ENCODE measurements at places on chromosomes 5 and 9.

DNA sequence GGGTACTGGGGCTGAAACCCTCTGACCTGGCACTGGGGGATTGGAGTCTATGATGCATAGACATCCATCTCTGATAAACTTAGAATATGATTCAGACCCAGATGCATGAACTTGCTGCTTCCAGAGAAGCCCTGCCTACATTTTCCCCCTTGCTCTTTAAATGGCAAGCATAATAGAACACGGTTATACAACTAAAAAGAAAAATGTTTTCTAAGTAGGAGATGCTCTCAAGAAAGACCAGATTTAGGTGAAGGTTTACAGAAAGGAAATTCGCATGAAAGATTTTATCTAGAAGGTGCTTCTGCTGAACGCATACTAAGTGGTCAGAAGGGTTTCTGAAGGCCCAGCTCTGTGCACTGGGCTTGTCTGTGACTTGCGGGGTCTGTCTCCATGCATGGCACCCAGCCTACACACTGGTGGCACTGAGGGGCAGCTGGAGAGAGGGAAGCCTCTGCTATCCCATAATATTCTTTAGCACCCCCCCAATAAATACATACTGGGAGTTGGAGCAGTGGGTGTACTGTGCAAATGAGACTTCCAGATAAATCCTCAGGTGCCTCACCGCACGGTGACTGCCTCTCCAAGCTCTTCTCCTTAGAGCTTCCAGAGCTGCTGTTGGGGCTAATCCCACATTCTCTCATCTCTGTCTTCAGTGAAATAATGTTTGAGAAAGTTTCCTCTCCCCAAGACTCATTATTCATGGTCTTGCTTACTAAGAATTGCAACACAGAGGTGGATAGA lies 114.6 kb downstream of the FSTL4 start:
- DNase-seq = no peak

GRCh38 chr5:167947306-167947705 lies 344.1 kb upstream of the WWC1 start:
- DNase-seq = no peak

DNA sequence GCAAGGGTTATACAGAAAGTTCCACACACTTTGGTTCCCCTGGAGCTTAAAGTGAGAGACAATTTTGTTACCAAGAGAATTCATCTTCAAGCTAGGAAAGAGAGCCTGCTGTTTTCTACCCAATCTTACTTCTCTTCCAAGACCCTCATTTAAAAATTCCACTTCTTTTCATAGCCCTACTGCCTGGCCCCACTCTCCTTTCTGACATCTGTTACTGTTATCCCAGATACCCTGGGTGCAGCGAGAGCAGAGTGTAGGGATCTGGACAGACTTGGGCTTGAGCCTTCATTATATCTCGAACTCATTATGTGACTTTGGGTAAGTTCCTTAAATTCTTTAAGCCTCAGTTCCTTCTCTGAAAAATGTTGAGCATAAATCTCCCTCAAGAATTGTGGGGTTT lies 263.1 kb downstream of the ASTN2 start:
- DNase-seq = no peak

DNA sequence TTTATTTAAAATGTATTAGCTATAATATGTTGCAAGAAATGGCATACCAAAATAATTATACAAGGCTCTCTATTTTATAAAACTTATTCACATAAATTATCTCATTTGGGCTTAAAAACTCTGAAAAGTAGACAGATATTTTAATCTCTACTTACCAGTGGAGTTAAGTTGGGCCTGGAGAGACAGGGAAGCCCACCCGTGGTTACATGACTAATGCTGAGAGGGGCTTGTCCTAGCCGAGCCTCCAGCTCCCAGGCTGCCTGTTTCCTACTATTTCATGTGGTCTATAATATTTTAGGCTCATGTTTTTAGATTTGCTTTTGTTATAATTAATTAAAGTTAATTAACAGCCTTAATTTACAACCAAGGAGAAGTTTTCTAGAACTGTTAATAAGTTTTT lies 20.9 kb upstream of the ASPN start:
- no peak for DNase-seq

GRCh38 chr5:56640763-56641406 lies 174.5 kb upstream of the MAP3K1 start:
- DNase-seq = no peak

DNA sequence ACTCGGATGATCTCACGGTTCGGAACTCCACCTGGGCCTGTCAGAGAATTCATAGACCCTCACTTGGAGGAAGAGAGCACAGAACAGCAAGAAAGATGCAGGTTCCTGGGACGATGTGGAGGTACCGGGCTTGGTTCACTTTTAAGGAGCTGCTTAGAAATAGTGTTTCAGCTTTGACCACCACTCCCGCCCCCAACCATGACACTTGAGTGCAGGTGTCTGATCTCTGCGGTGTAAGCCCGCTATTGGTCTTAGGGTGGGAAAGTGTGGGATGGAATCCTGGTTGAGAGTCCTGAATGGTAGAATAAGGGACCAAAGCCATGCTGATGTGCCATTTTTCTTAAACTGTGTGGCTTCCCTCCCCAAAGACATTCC lies 97.2 kb upstream of the LMX1B start:
- DNase-seq = no peak

- no peak for DNase-seq
Observed at GRCh38 chr5:52883110-52883509, 95.4 kb downstream of the ITGA1 start.
